ENCODE measurements at places on chromosomes 12 and 14.

DNA sequence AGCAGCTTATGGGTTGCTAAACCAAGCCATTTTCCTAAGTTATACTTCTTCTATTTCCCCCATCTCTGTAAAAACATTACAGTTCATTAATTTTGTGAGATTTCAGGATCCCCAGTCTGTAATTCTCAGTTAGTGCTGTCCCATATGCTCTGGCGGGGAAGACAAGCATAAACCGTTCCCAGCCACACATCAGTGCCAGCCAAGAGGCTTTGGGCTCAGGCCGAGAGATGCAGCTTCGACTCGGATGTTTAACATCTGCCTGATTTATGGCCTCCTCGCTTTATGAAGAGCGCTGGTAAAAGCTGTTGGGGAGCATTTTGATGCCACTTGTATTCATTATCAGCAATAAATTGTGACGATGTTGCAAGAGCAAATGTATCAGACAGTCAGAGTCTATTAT lies 349.1 kb upstream of the CCDC196 start:
- H3K4me3 ChIP-seq: no peak overlapping the region
- no peak for DNase-seq
- H3K4me1 ChIP-seq: no peaks in the 10 kb centered on the region
- H3K27me3 ChIP-seq: no peaks in the 10 kb centered on the region
- H3K36me3 ChIP-seq: no peaks in the 10 kb centered on the region

- H3K36me3 ChIP-seq: no peaks in the 10 kb centered on the region
- no peak for DNase-seq
- no peaks in the 10 kb centered on the region for H3K27me3 ChIP-seq
- H3K27ac ChIP-seq: no peak overlapping the region
Measured at GRCh38 chr14:37140176-37140575, 32.2 kb downstream of the SLC25A21 start.

DNA sequence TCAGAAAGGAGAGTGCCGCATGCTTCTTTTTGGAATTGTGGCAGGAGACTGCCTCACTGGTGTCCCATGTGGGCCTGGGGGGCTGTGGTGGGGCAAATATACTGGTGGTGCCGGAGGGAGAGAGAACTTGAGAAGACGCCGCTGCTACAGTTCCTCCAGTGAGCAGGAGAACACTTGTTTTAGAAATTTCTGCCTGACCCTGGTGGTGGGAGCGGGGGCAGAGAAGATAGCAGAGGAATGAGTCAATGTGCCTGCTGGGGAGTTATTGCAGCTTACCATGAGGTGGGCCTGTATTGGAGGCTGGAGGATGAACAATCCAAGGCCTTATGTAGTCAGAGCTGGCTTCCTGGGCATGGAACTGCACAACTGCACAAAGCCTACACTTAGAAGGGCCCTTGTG lies 211.8 kb downstream of the SNAPC1 start:
- DNase-seq: no peak
- no peak overlapping the region for H3K27ac ChIP-seq
- H3K36me3 ChIP-seq: no peaks in the 10 kb centered on the region

- no peak overlapping the region for H3K4me3 ChIP-seq
- H3K27ac ChIP-seq: no peak overlapping the region
- H3K36me3 ChIP-seq: no peaks in the 10 kb centered on the region
- peaks cover 3% of the 10 kb centered on the region for H3K4me1 ChIP-seq
- H3K27me3 ChIP-seq: no peaks in the 10 kb centered on the region
Measured at GRCh38 chr14:89695846-89696245, 258.7 kb downstream of the EFCAB11 start.

- DNase-seq: no peak
- H3K27ac ChIP-seq: no peak overlapping the region
- H3K4me1 ChIP-seq: no peaks in the 10 kb centered on the region
- H3K36me3 ChIP-seq: no peaks in the 10 kb centered on the region
- H3K27me3 ChIP-seq: no peaks in the 10 kb centered on the region
Measured at GRCh38 chr14:55535516-55536203, 44.3 kb upstream of the KTN1 start.

- H3K27me3 ChIP-seq: no peaks in the 10 kb centered on the region
- DNase-seq: no peak
- no peaks in the 10 kb centered on the region for H3K36me3 ChIP-seq
- no peaks in the 10 kb centered on the region for H3K4me1 ChIP-seq
- no peak overlapping the region for H3K27ac ChIP-seq
- H3K4me3 ChIP-seq: no peak overlapping the region
Measured at GRCh38 chr12:121939992-121940766, 21.8 kb downstream of the CFAP251 start.

DNA sequence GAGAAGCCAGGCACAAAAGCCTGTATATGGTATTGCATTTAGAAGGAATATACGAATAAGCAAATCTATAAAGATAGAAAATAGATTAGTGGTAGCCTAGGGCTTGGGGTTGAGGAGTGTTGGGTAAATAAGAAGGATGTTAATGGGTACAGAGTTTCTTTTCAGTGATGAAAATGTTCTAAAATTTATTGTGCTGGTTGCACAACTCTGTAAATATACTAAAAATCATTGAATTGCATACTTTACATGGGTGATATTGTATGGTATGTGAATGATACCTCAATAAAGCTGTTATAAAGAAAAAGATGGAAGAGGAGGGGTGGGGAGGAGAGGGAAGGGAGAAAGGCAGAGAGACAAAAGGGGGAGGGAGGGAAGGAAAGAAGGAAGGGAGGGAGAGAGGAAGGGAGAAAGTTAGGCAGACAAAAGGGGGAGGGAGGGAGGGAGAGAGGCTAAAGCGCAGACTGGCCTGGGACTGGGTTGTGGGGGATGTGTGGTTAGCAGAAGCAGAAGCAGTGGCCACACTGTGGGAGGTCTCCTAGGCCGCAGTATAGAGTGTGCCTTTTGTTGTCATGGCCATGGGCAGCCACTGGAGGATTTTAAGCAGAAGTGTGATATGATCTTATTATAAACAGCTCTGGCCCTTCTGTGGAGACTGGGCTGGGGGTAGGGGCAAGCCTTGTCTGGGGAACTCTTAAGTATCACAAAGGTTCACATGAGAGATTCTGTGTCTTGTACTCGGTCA lies 73.6 kb upstream of the ELK3 start:
- no peaks in the 10 kb centered on the region for H3K4me1 ChIP-seq
- no peak for DNase-seq
- H3K27me3 ChIP-seq: no peaks in the 10 kb centered on the region
- no peaks in the 10 kb centered on the region for H3K36me3 ChIP-seq

DNA sequence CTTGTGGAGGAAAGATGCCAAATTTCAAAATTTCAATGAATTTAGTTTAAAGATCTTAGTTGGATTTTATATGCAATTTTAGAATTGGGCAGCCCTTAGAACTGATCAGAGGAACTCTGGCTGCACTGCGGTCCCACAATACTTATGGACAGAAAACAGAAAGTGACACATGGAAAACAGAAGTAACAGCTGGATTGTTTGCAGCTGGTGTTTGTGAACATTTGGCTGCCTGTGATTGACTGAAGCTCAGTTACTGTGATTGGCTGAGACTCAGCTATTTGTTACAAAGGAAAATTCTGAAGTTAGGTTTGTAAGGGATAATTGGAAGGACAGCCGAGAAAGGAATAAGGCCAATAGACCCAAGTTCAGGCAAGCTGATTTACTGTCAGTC lies 10.0 kb upstream of the KRT86 start:
- H3K4me3 ChIP-seq: no peak overlapping the region
- no peak for DNase-seq
- H3K36me3 ChIP-seq: no peaks in the 10 kb centered on the region
- no peaks in the 10 kb centered on the region for H3K4me1 ChIP-seq
- peaks cover 2% of the 10 kb centered on the region for H3K27me3 ChIP-seq

GRCh38 chr14:85528080-85528896 lies 1.7 kb upstream of the FLRT2 start:
- no peaks in the 10 kb centered on the region for H3K4me1 ChIP-seq
- DNase-seq: peak; percentile 35
- H3K36me3 ChIP-seq: no peaks in the 10 kb centered on the region

DNA sequence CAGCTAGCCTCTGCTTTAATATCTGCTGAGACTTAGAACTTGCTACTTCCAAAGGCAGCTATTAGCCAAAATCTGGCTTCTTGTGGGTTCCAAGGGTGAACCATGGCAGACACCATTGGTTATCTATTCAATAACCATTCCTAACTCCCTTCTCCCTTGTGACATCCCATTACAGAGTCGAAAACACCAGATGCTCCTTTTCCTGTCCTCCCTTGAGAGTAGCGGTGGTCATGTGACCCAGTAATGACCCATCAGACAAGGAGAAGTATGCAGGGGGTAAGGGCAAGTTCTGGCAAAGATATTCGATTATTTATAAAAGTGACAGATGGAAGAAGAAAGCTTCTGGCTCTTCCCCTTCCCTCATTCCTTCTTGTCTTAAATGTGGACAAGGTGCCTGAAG lies 20.1 kb downstream of the TGFB3 start:
- no peaks in the 10 kb centered on the region for H3K4me1 ChIP-seq
- no peaks in the 10 kb centered on the region for H3K27me3 ChIP-seq
- no peak overlapping the region for H3K4me3 ChIP-seq
